ENCODE measurements at places on chromosomes 16 and 17.

DNA sequence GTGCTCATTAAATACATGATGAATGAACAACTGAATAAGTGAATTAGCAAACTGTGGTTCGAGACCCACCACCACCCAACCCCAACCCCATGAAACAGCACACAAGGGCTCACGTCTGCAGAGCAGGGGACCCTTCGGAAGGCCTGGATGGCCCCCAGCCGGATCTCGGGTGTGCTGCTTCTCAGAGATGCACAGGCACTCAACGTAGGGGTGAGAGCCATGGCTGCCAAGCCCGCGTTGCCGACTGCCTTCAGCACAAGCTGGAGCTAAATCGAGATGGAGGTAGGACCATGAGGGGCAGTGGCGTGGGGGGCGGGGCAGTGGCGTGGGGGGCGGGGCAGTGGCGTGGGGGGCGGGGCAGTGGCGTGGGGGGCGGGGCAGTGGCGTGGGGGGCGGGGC, 93.2 kb downstream of the LITAF start:
- H3K27ac ChIP-seq = no peak overlapping the region
- peaks cover 19% of the 10 kb centered on the region for H3K4me1 ChIP-seq
- no peaks in the 10 kb centered on the region for H3K36me3 ChIP-seq
- H3K27me3 ChIP-seq = no peaks in the 10 kb centered on the region
- no peak overlapping the region for H3K4me3 ChIP-seq

DNA sequence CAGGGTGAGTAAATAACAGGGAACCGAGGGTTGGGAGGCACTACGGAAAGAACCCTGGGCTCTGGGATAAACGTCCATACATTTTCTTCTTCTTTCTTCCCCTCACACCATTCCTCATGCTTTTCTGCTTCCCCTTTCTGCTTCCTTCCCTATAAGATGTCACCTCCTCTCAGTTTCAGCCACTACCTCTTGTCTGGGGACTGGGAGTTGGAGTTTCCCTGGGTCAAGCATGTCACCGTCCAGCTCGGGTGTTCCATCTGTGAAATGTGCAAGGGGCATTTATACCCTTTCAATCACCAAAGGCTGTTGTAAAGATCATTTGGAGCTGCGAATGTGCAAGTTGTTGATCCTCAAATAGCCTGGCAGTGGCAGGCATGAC, 17.5 kb upstream of the CCL22 start:
- H3K36me3 ChIP-seq = no peaks in the 10 kb centered on the region
- H3K4me1 ChIP-seq = no peaks in the 10 kb centered on the region
- no peak overlapping the region for H3K4me3 ChIP-seq
- H3K27me3 ChIP-seq = no peaks in the 10 kb centered on the region
- no peak overlapping the region for H3K27ac ChIP-seq
- no peak for DNase-seq

DNA sequence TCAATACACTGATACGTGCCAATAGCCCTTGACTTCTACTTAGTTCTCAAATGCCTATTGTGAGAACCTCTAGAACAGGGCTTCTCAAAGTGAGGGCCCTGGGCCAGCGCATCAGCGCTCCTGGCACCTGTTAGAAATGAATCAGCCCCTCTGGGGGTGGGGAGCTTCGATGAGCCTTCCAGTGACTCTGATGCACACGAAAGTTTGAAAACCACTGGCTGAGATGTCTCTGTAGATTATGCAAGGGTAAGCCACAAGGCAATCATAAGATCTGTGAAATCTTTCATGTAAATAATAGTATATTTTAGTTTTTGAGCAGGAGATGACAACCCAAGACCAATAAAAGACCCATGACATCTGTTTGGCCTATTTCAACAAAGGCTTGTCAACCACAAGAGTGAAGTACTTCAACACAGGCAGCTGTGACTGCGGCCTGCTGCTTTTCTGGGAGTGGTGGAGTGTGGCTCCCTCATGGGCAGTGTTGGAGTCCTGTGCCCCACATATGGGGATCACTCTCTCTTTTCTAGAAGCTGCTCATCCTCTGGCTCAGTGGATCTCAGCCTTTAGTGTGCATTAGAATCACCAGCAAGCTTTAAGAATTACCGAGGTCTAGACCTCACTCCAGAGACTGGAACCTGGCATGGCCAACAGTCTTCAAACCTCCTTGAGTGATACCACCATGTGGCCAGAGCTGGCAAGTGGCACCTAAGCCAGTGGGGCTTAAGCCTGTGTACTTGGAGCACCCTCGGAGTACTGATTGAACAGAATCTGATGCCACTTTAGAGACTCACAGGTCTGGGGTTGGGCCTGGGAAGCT, 5.8 kb downstream of the MTHFSD start:
- no peak for DNase-seq
- no peak overlapping the region for H3K4me3 ChIP-seq
- peaks cover 53% of the 10 kb centered on the region for H3K36me3 ChIP-seq
- H3K27me3 ChIP-seq = no peaks in the 10 kb centered on the region
- no peaks in the 10 kb centered on the region for H3K4me1 ChIP-seq

DNA sequence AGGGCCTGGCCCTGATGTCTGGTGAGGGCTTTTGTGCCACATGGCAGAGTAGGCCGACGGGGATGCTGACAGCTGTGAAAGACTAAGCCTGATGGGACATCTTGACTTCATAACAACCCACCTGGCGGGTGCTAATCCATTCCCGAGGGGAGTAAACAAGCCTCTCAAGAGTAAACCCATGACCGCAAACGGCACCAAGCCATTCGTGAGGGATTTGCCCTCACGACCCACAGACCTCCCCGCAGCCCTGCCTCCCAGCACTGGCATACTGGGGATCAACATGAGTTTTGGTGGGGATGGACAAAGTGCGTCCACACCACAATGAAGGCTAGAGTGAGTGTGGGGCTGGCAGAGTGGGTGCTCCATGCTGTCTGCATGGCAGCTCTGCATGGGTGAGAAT, 11.7 kb downstream of the RNF213 start:
- H3K36me3 ChIP-seq = peaks cover 42% of the 10 kb centered on the region
- no peak overlapping the region for H3K4me3 ChIP-seq
- no peaks in the 10 kb centered on the region for H3K27me3 ChIP-seq
- H3K27ac ChIP-seq = no peak overlapping the region

Measured in large intestine (tissue), 12 donors.